NCI-H345 (cell line): ENCODE measurements at places on chromosomes 11 and 22.

- no peak for DNase-seq
Measured at GRCh38 chr11:297051-297585, 2.2 kb downstream of the IFITM5 start.

GRCh38 chr11:66277471-66278362, at the start of gene CNIH2:
CNIH2 (plus strand) TSS chr11:66278175; CDS start chr11:66278457, 282 bp downstream.
- DNase-seq: peak; percentile 71

DNA sequence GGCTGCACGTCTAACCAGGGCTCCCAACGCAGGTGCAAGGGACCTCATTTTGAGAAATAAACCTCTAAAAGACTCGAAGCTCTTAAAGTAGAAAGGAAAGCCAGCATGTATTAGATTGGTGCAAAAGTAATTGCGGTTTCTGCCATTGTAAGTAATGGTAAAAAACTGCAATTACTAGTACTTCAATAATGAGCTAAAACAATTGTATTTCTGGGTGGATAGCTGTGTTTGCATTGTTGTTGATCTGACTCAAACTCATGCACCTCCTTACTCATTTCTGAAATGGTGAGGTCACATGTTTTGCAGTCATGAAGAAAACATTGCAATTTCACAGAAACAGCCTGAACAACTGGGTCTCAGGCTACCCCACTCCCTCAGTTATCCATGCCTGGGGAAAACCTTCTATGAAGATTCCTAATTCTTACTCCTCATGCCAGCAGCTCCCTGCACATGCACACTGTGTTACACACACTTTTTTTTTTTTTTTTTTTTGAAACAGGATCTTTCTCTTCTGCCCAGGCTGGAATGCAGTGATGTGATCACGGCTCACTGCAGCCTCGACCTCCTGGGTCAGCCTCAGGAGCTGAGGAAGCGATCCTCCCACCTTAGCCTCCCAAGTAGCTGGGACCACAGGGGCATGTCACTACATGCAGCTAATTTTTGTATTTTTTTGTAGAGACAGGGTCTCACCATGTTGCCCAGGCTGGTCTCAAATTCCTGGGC, 24.6 kb downstream of the VWCE start:
- DNase-seq: no peak

- no peak for DNase-seq
Measured at GRCh38 chr11:60821827-60822599, 19.9 kb upstream of the CCDC86 start.

- no peak for DNase-seq
Measured at GRCh38 chr11:68835749-68836148, 6.0 kb downstream of the CPT1A start.

GRCh38 chr11:6474806-6475500, 1.2 kb upstream of the TRIM3 start:
- DNase-seq: no peak

- no peak for DNase-seq
Measured at GRCh38 chr22:50303515-50303847, 4.0 kb downstream of the PLXNB2 start.

DNA sequence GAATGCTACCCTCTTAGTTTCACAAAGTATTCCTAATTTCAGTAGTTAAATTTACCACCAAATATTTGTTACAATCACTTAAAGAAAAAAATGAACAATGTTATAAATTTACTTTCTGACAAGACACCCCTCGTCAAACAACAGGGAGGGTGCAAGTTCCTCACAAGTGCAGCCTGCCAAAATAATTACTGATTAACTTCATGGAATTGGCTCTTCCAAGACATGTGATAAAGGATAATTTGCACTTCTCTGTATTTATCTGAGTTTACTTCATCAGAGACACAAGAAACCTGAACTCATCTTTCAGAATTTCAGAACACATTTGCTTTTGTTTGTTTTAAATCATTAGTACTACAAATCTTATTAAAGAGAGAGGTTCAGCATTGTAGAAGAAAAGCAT, 66.5 kb downstream of the LARGE2 start:
- no peak for DNase-seq

DNA sequence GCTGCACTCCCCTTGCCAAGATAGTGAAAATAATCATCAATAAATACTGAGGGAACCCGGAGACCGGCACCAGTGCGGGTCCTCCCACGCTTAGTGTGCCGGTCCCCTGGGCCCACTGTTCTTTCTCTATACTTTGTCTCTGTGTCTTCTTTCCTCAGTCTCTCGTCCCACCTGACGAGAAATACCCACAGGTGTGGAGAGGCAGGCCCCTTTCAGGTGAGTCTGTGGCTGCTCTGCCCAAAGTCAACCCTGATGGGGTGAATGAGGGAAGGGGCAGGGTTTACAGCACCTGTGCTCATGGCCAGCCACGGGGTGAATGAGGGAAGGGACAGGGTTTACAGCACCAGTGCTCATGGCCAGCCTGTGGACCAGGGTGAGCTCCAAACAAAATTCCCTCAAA, 4.7 kb downstream of the BET1L start:
- no peak for DNase-seq

GRCh38 chr11:128066399-128066798, 521.0 kb downstream of the ETS1 start:
- no peak for DNase-seq

GRCh38 chr11:93737904-93738612, 3.2 kb downstream of the TAF1D start:
- no peak for DNase-seq

DNA sequence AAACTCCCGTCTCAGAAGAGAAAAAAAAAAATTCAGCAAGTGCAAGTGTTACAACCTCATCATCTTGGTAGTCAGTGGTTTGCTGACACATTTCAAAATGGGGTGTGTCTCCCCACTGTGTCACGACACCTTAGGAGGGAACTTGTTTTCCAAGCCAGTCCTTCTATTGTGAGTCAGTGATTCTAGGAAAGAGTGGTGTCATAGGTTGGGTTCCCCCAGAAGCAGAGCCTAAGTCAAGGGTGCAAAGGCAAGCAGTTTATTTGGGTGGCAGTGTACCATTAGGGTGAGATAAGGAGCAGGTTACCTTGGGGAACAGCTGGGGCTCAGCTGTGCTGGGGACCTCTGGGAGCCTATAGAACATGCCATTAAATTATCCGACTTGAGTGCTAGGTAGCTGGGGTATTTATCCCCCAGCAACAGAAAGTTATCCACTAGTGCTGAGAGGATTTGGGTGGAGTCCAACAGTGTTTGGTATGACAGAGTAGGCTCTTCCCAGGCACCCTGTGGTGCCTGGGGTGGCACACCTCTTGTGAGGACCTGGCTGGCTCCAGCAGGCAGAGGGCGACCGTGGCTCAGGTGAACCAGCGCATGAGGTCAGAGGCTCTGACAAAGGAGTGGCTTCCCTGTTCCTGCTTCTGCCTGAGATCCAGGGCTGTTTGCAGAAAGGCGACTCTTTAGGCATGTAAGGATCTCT, 41.7 kb downstream of the KIAA1671 start:
- peak; percentile 65 for DNase-seq

DNA sequence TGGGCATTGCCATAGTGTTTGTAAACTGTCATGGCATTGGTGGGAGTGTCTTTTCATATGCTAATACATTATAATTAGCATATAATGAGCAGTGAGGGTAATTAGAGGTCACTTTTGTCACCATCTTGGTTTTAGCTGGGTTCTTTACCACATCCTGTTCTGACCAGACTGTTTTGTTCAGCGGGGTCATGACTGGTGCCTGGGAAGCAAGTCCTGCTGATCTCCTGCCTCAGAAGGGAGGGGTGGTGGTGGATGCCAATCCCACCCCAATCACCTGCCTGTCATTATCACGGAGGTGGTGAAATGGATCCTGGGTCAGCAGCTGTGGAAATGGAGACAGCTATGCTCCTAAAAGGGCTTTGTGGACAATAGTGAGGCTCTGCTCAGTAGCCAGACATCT, 31.2 kb downstream of the IL18 start:
- no peak for DNase-seq

- peak; percentile 71 for DNase-seq
Measured at GRCh38 chr11:114280696-114281095, 15.5 kb upstream of the NNMT start.

GRCh38 chr22:29470159-29470855, 9.7 kb upstream of the NEFH start:
- DNase-seq: peak; percentile 65

DNA sequence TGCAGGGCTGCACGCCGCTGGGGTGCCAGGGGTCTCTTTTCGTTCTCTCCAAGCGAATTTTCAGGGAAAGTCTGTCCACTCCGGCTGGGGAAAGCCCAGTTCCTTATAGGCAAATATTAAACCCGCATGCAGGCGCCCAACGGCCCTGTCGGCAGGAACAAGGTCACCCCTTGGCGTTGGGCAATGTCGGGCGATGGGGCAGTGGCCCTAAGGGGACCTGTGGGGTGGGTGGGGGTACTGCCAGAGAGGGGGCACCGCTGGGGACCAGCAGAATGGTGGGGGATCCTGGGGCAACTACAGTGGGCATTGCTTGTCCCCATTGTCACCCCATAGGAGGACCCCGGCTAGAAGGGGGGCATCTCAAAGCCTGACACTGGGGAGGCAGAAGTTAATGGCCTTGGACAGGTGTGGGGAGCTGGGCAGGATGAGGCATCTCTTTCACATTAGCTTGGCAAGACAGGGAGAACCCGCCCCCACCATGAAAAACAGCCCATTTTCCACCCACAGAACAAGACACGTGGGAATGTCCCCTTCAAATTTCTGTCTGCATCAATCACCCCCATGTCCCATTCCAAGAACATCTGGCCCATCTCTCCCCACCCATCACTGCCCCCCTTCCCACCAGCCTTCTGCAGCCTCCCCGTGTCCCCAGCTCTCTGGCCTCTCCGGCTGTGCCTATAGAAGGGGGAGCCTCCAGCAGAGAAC, 5.5 kb upstream of the IGF2 start:
- DNase-seq: no peak

DNA sequence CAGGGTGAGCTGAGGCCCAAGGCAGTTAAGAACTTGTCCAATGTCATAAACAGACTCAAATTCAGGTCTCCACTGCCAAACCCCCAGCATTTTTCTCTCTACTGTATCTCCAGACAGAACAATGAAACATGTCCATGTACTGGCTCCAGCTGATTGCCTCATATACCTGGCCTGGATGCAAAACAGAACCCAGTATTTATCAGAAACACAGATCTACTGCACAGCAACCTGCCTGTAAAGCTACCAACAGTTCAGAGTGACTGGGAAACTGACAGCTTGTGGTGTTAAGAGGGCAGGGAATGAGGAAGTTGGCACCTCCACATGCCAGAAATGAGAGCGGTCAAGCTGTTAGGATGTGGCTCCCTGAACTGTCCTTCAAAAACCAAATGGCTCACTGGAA, 41.6 kb downstream of the C11orf71 start:
- DNase-seq: no peak

DNA sequence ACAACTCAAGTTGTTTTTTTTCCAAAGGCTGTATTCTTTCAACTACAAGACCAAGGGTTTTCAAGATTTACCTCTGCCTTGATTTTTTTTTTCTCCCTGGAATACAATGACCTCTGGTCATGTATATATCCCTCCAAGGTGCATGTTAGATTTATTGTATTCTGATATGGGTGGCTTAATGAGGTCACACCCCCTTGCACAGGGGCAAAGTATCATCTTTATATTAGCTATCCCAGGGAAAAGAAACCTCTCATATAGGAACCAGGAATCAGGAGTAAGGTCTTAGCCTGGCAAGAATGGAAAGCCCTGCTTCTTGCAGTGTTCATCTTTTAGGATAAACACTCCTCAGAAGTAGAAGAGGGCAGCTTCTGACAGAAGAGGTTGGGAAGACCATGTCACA, 516.9 kb upstream of the TENM4 start:
- DNase-seq: no peak

DNA sequence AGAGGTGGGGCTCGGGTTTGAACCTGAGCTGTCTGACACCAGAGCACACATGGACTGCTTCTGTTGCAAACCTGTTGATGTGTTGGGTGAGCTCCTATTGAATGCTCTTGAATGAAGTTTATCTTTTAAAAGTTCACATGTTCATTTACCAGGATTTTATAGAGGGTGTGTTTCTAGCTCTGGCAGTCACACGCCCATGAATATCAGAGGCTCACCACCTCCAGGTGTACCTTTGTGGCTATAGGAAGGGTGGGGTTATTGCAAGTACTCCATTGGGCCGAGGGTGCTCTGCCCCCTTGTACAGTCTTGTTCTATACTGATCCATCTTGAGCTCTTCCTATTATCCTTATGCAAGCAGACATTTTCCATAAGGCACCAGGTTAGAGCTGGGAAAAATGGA, 9.2 kb downstream of the ENDOD1 start:
- DNase-seq: no peak

DNA sequence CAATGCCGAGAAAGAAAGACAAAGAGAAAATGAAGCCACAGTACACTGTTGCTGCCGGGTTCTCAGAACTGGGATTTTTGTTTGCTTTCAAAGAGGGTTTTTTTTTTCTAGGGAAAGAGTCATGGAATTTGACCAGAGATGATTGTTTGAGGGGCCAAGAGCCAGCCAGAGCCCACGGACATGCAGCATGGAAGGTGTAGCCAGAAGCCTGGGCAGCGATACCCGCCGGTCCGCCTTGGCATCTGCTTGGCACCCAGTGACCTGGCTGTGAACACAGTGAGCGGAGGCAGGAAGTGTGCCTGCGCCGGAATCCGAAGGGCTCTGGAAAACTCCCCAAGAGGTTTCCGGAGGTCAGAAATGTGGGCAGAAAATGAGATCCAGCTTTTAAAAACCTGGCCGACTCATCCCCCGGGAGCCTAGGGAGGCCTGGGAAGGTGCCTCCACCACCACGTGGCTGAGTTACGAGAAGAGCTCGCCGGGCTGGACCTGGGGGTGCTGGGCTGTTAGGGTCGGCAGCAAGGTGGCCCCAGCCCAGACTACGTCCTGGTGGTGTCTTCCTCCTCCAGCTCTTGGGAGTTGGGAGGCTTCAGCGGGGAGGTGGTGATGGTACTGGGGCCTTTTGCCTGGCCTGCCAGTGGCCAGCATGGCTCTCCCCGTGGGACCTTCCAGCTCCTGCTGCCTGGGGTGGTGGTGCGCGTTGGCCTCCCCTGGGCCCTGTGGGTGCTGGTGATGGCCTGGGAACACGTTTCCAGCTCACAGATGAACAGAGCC, 61.6 kb upstream of the PPARA start:
- no peak for DNase-seq

- no peak for DNase-seq
Measured at GRCh38 chr11:117826190-117826570, 1.6 kb upstream of the FXYD2 start.

DNA sequence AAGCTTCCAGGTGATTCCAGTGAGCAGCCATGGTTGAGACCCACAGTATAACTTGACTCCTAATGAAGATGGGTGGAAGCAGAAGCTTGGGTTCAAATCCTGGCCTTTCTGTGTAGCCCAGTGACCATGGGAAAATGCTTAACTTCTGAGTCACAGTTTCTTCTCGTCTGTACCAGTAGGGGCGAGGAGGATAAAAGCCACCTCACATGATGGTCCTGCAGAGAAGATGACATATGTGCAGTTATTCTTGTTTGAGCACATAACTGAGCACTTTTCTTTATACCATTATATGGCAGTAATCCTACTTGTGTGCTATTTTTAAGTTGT, 4.9 kb downstream of the TMEM109 start:
- DNase-seq: no peak

- DNase-seq: no peak
Measured at GRCh38 chr11:86138958-86139357, 70.1 kb upstream of the PICALM start.

GRCh38 chr11:33689501-33689900, 11.1 kb downstream of the C11orf91 start:
- no peak for DNase-seq
